ENCODE measurements at places on chromosomes 2 and 18. TPM values are rescaled to one million over a fixed set of nuclear protein-coding genes. Genes with fewer than 3 reads are reported as not detected.

Gene RGPD4
- 0.07 TPM for total RNA-seq

Gene RAPGEF4
- 0.59 TPM for total RNA-seq

Gene MOCOS
- total RNA-seq = 12.1 TPM

Gene AFF3
- 0.61 TPM for total RNA-seq

Gene IAH1
- 35.1 TPM for total RNA-seq

Measured in HCT116 (cell line).